ENCODE measurements at places on chromosomes 12 and 14.
A peak's percentile ranks its signal among the peaks of the same experiment; 100 is the strongest.

DNA sequence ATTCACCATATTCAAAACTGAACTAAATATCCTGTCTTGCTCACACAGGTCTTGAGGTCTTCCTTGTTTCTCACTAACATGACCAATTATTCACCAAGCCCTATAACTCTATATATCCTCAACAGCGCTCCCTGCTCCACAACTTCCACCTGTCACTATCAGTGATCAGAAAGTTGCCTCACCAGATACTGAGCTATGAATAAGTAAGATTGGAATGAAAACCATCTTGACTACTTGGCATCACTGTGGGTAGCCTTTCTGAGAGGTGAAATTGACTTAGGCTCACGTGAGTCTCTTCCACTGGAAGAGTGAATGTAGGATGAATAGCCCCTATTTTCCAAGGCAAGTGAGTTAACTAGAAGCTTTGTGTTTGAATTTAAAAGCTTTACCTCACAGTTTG lies 167.1 kb downstream of the PIK3C2G start:
- no peak for DNase-seq

GRCh38 chr14:33527023-33527634 lies 423.7 kb downstream of the EGLN3 start:
- no peak for DNase-seq

GRCh38 chr12:68958322-68958721 lies 25.4 kb upstream of the CPM start:
- DNase-seq = no peak

DNA sequence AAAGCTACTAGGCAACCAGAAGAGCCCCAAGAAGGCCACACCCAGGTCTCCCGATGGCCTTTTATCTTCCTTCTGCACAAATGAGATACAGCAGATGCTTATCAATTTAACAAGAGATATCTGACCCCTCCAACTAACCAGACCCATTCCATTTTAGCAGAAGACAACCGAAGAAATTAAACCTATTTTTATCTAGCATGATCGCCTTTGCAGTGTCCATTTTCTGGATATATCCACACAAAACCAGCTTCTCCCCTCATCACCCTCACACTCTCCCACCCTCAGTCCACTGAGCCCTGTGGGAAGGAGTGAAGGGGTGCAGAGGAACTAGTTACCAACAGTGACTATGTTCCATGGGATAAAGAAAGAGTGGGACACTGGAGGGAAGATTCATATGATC lies 20.9 kb upstream of the DHRS4 start:
- DNase-seq = no peak

DNA sequence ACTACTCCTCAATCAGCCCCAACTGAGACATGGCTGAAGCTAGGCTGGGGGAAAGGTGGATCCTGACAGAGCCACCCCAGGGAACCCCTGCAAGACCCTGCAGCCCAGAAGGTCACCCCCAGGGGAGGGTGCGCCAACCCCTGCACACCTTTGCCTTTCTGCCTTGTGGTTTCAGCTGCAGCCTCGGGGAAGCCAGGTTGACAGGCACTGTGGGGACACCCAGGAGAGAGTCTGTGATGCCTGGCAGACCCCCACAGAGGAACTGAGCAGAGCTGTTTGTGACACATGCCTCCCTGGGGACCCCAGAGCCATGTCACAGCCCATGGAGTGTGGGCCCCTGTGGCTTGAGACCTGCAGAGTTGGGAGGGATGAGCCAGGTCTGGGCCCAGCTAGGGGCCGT lies 11.8 kb upstream of the HHIPL1 start:
- no peak for DNase-seq

DNA sequence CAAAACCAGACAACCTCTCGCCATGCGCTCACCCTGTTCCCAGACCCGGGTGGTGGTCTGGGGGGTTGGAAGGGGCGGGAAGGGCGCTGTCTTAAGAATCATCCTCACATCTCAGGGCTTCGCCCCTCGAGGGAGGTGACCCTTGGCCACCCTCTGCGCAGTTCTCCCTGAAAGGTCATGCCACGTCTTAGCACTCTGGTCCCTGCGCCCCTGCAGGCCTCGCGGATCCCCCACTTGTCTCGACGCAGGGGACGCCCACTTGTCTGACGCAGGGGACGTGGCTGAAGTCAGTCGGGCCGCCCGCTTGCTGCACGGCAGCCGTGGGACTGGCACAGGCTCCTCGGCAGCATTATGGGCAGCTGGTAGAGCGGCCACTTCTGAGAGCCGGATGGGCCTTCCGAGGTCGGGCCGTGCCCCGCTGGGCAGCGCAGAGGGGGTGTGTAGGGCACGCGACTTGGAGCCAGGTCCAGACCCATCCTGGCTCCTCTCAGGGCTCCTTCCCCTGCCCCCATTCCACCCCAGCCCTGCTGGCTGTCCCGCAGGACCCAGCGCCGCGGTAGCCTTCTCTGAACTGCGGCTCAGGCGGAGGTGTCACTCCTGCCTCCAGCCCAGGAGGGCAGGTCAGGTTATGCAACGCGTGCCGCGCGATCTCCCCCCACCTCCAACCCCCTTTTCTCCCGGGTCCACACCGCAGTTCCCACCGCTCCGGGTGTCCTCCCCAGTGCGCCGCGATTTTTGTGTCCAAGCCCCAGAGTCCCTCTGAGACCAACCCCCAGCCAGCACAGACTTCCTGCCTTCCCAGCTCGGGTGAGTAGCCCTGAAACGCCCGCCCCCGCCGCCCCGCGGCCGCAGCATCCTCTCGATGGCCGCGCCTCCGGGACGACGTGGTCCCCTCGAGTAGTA lies 40.9 kb upstream of the CAPRIN2 start:
- peak; percentile 83 for DNase-seq

GRCh38 chr14:49463146-49463545 lies 123.0 kb downstream of the RPS29 start:
- DNase-seq = no peak

GRCh38 chr12:108475396-108475795 lies 39.7 kb upstream of the FICD start:
- no peak for DNase-seq

GRCh38 chr12:58250077-58250476 lies 308.7 kb downstream of the ATP23 start:
- no peak for DNase-seq

GRCh38 chr12:49672301-49673217 lies 34.6 kb downstream of the FMNL3 start:
- no peak for DNase-seq

GRCh38 chr12:124518051-124518932 lies 49.1 kb downstream of the NCOR2 start:
- DNase-seq = peak; percentile 99

GRCh38 chr12:129704232-129704830 lies 199.5 kb downstream of the TMEM132D start:
- DNase-seq = no peak

GRCh38 chr14:64387232-64387781 lies 846 bp upstream of the MTHFD1 start:
- peak; percentile 38 for DNase-seq

DNA sequence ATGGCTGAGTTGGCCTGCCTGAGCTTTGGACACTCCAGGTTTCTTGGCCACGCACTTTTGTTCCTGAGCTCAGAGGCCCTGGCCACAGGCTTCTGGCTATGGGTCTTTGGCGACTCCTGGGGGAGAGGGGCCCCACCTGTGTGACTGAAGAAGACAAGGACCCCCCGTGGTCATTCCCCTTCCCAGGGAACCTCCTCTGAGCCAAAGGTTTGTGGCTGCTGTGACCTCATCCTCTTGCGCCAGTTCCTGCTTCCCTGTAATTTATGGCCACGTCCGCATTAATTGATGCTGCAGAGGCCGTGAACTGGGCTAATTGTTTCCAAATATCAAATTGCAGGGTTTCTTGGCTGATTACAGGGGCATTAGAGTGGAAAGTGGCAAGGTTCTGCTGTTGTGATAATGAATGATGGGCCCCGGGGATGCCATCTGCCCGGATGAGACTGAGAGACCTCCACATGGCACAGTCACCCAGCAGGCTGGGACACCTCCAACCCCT lies 27.6 kb upstream of the NOS1 start:
- DNase-seq = no peak

- no peak for DNase-seq
Measured at GRCh38 chr12:67632005-67632404, 16.5 kb upstream of the DYRK2 start.

DNA sequence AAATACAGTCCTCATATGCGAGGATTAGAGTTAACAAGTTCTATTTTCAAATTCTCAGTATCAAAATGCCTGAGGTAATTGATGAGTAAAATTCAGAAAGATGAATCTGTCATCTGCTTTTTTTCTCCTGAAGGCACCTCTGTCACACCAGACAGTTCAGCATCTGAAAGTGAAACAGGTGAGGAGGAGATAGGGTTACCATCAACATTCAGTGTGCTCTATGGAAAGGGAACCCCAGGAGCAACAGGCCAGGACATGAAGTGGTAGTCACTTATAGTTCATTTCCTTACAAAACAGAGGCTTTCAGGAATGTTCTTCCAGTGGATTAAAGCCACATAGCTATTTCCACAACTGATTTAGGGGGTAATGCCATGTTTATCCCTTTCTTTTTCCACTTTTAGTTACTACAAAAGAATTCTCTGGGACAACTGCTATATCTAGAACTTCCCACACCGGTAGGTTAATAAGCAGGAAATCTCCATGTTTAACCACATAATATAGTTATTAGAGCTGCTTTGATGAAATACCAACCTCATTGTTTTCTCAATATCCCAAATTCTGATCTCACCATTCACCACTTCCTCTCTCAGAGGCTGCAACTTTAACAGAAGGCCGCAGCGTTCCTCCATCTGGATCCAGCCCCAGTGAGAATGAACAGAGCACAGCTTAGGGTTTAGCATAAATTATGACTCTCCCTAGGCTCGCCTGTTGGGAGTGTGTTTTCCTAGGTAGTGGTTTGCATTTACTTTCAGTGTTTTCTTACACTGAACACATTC lies 177.0 kb upstream of the CNTN1 start:
- DNase-seq = no peak

DNA sequence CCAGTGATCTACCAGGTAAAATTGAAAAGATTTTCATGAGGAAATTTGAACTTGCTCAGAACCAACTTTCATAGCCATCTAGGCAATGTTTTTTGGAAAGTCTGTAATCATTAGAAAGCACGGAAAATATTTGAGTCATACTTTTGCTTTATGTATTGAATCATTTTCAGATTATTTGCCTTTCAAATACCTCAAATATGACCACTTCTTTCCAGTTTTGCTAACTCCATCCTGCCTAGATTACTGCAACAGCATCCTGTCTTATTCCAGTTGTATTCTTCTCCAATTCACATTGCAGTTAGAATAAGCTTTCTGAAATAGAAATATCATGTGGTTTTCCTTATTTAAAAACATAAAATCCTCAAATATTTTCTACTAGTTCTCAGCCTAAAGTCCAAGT lies 239.8 kb upstream of the FAR2 start:
- no peak for DNase-seq

DNA sequence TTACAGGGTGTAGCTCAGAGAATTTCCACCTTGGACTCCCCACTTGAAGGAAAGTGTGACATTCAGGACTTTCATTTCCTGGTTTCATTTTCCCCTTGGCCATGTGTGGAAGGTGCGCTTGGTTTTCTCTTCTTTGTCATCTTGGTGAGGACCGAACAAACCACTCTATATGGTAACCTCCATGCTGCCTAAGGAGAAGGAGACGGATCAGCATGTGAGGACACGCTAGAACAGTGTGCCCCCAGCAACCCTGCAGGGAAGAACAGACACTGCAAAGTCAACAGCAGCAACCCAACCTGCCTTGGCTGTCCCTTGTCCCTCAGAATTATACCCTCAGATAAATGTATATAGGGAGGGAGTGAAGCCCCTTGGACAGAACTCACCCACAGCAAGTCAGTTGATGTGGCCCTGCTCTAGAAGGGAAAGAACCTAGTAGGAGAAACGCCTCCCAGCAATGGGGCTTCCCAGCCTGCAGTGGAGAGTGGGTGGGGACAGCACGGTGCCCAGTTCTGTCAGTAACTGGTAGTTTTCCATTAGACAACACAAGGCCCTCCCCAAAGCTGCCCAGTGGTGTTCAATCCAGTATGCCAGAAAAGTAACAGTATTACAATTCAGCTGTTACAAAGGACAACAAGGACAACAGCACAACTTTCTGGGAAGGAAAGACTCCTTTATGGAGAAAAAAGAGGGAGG lies 18.9 kb upstream of the COCH start:
- DNase-seq = no peak

GRCh38 chr14:68784978-68785533 lies 7.8 kb downstream of the ZFP36L1 start:
- DNase-seq = peak; percentile 73

- DNase-seq = no peak
Measured at GRCh38 chr12:23556661-23557060, 392.8 kb downstream of the SOX5 start.

- no peak for DNase-seq
Measured at GRCh38 chr14:30020271-30020670, 92.6 kb upstream of the PRKD1 start.

GRCh38 chr14:60485598-60486251 lies at the start of gene C14orf39:
Gene C14orf39, minus strand, starts transcription at chr14:60486063. Its CDS starts 985 bp downstream, at chr14:60485078.
- no peak for DNase-seq

DNA sequence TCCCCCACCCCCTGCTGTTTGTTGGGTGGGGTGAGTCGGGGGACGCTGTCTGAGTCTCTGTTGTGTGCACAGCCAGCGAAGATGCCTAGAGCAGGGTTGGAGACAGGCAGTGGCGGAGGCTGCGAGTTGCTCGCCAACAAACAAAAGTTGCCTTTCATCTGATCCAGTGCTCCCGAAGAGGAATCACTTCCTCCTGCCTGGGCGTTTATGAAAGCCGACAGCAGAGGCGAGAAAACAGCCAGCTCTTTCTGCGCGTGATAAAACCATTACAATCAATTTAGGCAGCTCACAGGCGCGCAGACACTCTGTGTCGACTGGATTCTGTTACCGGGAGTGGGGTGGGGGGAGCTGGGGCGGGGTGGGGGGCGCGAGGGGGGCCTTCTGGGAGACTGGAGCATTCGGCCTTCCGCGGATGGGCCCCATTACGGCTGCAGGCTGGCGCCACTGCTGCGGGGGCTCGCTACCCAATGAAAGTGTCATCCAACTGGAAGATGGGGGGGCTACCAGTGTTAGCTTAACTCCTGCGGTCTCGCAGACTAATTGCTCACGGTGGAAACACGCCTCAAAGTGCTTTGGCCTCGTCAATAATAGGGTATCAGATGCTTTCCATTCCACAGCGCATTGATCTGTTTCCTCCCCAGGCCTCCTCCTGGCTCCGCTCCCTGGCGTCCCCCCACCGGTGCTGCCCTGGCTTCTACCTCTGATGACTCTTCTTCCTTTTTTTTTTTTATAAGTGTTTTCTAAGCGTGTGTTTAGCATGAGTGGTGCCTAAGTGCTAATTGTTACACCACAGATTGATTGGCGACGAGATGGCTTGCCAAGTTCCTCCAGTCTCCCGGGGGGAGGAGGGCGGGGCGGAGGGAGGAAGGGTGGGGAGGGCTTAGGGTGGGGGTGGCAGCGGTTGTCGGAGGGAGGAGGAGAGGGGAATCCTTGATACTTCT lies 678.4 kb downstream of the MED13L start:
- no peak for DNase-seq

- no peak for DNase-seq
Measured at GRCh38 chr12:72189266-72189665, 82.9 kb upstream of the TRHDE start.

- DNase-seq = no peak
Measured at GRCh38 chr14:68610251-68610793, 182.5 kb downstream of the ZFP36L1 start.

- no peak for DNase-seq
Measured at GRCh38 chr12:130632642-130633041, 83.5 kb downstream of the RIMBP2 start.
